ENCODE measurements at places on chromosomes 2 and 18.

GRCh38 chr2:43717322-43717721 lies 41.1 kb upstream of the C1GALT1C1L start:
- no peak for DNase-seq

GRCh38 chr2:24429197-24430074 lies 61.6 kb upstream of the NCOA1 start:
- no peak for DNase-seq

DNA sequence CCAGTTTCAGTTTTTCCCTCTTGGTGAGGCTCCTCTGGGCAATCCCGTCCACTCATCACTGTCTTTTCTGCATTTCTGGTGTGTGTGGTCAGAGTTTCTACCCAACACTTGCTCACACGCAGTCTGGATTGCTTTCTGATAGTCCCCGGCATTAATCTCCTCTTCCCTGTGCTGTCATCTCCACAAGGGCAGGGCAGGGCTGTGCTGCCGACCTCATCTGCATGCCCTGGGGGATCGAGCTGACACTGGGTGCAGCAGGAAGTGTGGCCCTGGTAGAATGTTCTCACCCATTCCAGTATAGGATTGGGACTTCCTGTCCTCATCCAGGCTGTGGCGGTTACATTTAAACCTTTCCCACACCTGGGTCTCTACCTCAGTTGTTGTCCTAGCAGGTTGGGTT lies 80.0 kb upstream of the FAM136A start:
- no peak for DNase-seq

- no peak for DNase-seq
These were observed 43.2 kb downstream of the MRPS9 start for GRCh38 chr2:105081006-105081601.

DNA sequence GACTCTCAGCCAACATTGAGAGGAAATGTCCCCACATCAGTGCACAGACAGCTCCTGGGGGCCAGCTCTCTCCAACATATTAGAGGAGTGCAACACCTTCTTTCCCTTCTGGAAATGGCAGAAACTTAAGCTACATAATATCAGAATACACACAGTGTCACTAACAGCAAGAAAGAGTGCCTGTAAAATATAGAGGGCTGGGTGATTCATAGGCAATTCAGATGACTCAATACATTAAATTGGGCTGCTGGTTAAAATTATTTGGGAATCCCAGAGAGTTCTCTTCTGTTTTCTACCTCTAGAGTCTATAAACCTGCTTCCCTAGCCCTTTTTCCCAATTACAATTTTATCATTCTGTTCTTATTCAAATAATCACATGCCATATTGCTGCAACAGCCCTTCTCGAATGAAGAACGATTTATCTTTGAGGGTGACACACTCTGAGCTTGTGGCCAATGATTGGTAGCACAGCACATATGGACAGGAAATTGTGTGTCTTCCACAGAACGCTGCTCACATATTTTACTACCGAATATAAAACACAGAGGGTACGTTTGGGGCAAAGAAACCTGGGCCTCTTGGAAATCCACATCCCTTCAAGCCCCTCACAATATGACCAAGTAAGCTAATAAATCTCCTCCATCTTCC lies 381.2 kb downstream of the MBD2 start:
- no peak for DNase-seq

GRCh38 chr2:200422532-200423261 lies 87.2 kb downstream of the KCTD18 start:
- no peak for DNase-seq

- DNase-seq, result no peak
These were observed 31.9 kb downstream of the PKP4 start for GRCh38 chr2:158488442-158489216.

- no peak for DNase-seq
These were observed 200.0 kb downstream of the SLC4A10 start for GRCh38 chr2:161824226-161824625.

DNA sequence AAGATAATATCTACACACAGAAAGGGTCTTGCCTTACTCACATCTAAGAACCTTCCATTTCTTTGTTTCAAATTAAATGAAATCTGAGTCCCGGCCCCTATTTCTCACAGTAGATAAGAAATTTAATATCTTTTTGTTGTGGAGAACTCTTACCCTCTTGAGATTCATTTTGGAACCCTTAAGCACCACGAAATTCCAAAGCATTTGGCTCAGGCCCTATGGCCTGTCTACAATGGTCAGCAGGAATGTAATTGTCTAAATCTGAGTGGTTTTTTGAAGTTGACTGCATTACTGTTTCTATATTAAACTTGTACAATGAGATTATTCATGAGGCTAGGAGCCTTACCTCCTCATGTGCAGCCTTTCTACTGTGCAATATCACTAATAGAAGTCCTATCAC lies 723.3 kb downstream of the TSN start:
- no peak for DNase-seq

- no peak for DNase-seq
These were observed 3.7 kb upstream of the SP9 start for GRCh38 chr2:174330945-174331594.

DNA sequence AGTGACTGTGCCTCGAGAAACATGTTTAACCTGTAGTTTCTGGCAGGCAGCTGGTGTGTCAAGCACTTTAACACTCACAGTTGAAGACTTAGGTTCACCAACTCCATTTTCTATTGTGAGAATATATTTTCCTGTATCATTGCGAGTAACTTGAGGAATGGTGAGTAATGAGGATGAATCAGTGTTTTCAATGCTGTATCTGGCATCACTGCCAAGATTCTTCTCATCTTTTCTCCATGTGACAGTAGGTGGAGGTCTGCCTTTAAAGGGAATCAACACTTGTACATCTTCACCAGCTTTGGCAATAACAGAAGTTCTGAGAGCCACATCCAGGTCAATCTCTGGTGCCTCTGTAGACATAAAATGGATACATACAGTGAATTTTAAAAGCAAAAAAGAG lies 72.8 kb downstream of the PLEKHA3 start:
- no peak for DNase-seq

- no peak for DNase-seq
These were observed 6.8 kb downstream of the ACTR1B start for GRCh38 chr2:97656905-97657587.

GRCh38 chr2:37104178-37104577 lies 19.9 kb downstream of the GPATCH11 start:
- DNase-seq, result no peak
